ENCODE measurements at places on chromosomes 7 and 10.

DNA sequence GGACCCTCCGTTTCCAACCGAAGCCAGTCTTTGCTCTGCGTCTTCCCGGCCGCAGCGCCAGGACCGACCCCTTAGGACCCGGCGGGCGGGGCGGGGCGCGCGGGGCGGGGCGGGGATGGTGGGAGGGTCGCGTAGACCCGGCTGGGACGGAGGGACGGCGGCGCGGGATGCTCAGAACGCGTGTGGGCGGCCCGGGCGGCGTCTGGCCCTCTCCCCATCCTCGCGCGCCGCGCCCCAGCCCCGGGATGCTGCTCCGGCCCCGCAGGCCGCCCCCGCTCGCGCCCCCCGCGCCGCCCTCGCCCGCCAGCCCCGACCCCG, at the start of gene UTF1:
TSS of gene UTF1 (plus strand) at position 174 of the 318 bp plus-strand sequence. CDS start at position 246, 72 bp downstream.
- no peak for DNase-seq

DNA sequence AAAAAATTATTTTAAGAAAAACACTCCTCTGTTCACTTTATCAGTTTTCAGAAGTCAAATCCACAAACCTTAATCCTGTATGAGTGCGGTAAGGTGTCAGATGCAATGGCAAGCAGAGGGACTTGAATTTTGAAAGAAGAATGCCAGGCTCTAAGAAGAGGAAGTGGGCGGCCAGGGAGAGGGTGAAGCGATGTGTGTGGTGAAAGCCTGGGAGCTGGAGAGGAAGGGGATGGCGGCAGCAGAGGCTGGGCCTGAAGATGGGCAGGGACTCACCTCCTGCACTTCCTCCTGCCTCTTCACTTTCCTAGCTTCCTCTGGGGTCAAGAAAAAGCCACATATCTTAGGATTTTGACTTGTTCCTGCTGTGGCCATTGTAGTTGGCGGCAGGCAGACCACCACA, 609.6 kb downstream of the PARD3 start:
- DNase-seq: no peak

GRCh38 chr10:60175441-60175971, 214.2 kb downstream of the ANK3 start:
- DNase-seq: no peak

DNA sequence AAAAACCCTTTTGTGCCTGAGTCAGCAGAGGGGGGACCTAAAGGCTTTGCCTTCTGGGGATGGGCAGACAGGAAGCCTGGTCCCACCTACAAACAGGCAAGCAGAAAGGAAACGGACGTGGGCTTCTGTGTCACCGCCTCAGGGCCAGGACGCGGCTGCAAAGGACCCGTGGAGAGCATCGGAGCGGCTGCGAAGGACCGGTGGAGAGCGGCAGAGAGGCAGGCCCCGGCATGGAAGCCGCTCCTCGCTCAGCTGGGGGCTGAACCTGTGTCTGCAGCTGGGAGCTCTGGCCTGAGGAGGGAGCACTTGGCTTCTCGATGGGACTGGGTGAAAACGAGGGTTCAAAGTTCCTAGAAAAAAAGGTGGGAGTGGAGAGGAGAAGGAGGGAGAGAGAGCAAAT, 125.4 kb upstream of the PPP2R2D start:
- DNase-seq: no peak

DNA sequence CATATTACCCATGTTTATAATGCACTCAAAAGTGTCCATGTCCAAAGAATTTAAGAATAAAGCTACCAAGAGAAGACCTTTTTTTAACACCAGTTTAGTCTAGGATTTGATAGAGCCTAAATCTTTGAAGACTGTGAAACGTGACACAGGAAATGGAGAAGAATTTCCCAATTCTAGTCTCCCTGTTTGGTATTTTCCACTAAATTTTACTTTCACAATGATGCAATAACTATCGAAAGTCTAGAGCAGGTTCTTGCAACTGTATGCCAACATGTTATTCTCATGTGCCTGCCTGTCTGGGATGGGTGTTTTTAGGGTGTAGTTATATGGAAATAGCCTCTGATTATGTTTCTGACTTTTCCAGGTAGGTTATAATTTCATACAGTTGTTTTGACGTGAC, 6.9 kb upstream of the MXI1 start:
- no peak for DNase-seq

GRCh38 chr10:75431180-75432111, at the start of gene LRMDA:
Gene LRMDA, plus strand, starts transcription at chr10:75431624.
- no peak for DNase-seq

- DNase-seq: no peak
Measured at GRCh38 chr7:116728413-116728812, 56.4 kb downstream of the MET start.

DNA sequence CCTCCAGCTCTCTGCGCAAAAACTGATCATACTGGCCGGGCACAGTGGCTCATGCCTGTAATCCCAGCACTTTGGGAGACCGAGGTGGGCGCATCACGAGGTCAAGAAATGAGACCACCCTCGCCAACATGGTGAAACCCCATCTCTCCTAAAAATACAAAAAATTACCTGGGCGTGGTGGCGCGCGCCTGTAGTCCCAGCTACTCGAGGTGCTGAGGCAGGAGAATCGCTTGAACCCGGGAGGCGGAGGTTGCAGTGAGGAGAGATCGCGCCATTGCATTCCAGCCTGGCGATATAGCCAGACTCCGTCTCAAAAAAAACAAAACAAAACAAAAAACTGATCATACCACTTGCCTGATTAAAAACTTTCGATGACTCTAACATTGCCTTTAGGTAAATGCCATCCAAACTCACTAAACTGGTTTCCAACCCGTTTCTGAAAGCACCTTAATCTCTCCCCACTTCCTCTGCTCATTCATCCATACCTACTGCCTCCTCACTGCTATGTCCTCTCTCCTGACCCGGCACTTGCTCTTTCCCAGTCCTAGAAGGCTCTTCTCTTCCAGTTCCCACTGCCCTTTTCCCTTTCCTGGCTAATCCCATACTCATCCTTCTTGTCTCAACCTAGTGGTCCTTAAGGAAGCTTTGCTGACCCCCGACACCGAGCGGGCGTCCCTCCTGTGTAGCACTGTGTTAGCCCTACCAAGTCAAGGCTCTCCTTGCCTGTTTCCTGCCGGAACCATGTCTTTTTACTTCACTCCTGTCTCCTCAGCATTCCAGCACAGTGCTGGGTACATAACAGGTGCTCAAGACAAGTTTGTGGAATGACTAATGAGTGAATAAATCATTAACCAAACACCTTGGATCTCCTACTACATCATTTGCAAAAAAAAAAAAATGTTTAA, 686 bp upstream of the MIOS start:
- DNase-seq: no peak

- DNase-seq: no peak
Measured at GRCh38 chr10:88459530-88459929, 123.6 kb downstream of the RNLS start.

- DNase-seq: no peak
Measured at GRCh38 chr7:12470930-12471329, 67.3 kb upstream of the VWDE start.

GRCh38 chr7:158291998-158292397, 295.6 kb downstream of the PTPRN2 start:
- DNase-seq: no peak

DNA sequence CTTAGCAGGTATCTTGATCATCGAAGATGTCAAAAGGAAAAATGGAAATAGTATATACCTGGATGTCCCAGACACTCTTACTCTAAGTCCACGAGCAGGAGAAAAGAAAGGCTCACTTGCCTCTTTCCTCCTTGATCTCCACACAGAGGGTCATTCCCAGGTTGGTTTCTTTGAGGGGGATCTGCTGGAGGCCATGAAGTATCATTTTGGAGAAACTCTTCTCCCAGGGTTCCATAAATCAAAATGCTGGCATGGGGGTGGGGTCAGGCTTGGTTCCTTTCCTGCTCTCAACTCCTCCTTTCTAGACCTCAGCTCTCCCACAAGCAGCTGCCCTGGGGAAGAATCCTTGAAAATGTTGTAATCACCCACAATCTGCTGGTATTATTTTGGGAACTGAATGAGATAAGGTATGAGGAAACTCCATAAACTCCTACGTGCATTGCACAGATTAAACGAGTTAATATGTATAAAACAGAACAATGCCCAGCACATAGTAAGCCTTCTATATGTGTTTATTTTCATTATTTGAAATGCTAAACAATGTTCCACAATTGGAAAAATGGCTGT, 54.4 kb downstream of the PRKCQ start:
- no peak for DNase-seq

- no peak for DNase-seq
Measured at GRCh38 chr10:59360605-59361405, 1.5 kb downstream of the FAM13C start.

DNA sequence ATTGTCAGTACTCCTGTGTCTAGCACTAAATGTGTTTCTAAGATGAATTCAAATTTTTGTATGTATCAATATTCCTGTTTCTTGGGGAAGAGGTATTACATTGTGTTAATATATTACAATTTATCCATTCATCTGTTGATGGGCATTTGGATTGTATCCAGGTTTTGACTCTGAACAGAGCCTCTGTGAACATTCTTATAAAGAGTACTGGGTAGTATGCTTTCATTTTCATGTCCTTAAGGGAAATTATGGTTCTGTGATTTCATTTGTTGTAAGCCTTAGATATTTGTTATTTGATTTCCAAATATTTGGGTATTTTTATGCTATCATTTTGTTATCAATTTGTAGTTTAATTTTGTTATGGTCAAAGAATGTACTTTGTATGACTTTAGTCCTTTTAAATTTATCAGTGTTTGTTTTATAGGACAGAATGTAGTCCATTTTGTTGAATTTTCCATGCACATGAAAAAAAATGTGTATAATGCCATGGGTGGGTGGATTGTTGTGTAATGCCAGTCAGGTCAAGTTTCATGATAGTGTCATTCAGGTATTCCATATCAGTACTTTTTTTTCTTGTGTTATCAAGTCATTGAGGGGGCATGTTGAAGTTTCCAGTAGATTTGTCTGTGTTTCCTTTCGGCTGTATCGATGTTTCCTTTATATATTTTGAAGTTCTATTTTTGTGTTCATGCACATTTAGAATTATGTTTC, 38.4 kb downstream of the STAM start:
- DNase-seq: no peak

GRCh38 chr7:151426441-151426903, 13.5 kb downstream of the CRYGN start:
- DNase-seq: peak; percentile 81

- no peak for DNase-seq
Measured at GRCh38 chr7:130982651-130983050, 248.6 kb upstream of the KLF14 start.

GRCh38 chr10:127343821-127344220, 147.4 kb upstream of the INSYN2A start:
- DNase-seq: no peak

DNA sequence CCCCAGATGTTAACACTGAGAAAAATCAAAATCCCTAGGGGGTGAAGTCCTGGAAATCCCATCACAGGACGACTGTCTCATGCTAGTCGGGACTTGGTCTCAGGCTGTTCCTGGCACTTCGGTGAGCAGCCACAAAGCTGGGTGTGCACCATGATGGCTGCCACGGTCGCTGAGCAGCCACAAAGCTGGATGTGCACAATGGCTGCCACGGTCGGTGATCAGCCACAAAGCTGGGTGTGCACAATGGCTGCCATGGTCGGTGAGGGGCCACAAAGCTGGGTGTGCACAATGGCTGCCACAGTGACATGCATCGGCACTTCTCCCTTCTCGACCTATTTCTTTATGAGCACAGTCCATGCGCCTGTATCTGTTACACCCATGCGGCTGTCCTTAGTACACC, 505.1 kb downstream of the TCERG1L start:
- DNase-seq: no peak

- DNase-seq: no peak
Measured at GRCh38 chr7:122339145-122339904, 34.8 kb upstream of the FEZF1 start.

GRCh38 chr7:130387306-130387627, 7.0 kb downstream of the CPA1 start:
- no peak for DNase-seq

GRCh38 chr7:22867003-22867402, 44.4 kb upstream of the TOMM7 start:
- DNase-seq: no peak

DNA sequence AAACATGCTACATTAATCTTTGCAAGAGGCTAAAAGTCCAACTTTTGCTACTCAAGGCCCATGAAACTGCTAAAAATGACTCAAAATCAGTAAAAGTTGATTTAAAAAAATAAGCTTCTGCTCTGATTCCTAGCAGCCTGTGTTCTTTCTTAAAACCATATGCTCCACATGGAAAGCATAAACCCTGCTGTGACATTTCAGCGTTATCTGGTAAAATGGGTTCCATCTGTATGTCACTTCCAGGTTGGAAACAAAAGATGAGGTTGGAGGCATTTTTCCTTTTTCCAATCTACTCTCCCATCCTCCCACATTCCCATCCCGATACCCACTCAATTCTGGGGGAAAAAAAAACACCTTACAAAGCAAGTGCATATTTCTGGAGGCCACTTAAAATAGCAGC, 439.5 kb downstream of the NEBL start:
- no peak for DNase-seq

DNA sequence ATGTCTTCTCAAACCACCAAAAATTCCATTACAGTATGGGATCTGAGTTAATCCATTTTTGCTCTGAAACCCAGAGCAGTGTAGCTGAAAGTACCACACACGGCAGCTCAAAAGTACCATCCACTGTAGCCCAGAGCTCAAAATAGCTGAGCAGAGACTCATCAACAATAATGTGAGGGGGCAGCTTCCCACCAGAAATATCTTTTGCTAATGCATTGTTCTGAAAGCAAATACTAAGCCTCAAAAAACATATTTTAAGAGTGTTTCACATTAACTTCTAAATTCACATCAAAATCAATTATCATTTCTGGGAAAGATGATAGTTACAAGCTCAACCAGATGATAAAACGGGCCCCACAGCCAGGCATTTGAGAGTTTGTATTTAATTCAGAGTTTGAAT, 73.7 kb downstream of the ABLIM1 start:
- peak; percentile 20 for DNase-seq
